Immature natural killer cell (primary cell): ENCODE measurements at places on chromosomes 2 and 18.

DNA sequence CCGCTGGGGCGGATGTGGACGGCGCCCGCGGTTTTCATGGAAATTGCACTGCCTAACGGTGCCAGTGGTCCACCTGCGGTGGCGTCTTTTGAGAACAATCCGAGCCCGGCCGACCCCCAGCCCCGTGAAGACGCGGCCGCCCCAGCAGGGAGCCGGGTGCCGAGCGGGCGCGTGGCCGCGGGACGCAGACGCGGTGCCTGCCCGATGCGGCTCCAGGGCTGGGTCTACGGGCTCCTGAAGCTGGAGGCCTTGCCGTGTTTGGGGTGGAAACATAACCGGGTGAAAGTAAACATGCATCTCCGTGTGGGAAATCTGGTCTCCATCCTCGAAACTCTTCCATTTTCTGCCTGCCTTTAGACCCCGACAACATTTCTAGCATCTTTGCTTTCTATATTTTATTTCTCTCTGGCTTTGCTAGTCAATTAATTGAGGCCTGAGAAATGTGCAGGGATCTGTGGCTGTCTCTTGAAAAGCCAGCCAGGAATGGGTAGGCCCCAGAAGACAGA lies 572 bp downstream of the INPP4A start:
- no peak for DNase-seq

DNA sequence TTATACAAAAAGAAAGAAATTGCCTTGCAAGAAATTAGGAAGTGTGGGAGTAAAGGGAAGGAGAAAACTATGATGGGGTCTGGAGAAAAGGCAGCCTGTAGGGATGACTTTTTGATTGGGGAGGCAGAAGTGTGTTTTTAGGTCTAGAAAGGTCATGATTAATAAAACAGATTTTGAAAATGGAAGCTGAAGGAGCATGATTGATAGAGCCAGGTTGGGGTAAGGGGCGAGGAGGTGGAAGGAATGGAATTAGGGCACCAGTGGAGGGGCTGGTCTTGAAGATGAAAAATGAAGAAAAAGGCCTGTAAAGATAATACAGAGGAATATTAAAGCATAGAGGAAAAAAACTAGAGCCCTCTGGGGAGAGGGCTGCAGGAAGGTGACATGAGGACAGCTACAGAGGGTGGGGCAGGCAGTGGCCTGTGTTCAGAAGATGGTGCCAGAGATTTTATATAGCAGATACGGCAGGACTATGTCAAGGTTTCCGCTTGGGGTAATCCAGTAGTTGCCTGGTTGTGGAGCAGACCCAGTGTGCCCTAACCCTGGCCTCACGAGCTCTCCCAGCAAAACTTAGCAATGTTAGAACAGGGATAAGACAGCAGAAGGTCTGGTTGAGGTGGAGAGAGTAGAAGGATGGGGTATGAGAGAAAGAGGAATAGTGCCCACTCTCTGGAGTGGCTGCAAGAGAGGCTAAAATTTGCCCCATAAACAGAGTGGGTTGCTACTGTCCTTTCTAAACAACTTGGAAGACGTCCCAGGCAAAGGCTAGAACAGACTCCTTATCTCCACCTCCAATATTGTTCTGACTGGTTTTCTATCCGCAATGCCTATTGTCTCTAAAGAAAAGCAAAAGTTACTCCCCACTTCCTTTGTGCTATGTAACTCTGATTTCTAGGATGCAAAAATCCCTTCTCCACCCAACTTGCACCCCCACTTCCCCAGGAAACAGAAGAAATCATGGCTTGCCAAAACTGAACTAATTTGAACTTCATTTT lies 287.3 kb downstream of the AGPS start:
- DNase-seq, result no peak

DNA sequence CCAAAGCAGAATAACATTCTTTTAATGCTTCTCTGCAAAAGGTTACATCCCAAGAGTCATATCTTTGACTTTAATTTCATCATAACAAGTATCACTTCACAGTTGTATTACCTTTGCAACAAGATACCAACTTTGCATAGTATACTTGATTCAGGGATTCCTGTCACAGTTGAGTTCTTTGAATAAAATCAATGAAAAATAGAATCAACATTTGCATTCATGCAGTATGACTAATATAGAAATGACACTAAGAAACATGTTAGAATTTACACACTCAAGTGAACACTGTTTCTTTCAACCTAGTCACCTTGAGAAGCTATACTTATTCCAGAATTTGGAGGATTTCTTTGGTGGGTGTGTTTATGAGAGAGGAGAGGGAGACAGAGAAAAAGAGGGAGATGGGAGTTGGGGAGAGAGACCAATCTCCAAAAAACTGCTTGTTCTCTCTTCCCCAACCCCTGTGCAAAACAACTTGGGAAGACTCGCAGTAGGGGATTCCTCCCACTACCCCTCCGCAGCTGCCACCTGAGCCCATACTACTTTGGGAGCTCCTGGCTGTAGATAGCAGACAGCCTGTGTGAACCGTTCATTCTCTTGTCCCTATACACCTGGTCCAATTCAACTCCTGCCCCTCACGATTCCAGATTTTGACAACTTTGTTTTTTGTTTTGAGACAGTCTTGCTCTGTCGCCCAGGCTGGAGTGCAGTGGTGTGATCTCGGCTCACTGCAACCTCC lies 57.7 kb downstream of the PELI1 start:
- DNase-seq, result no peak

DNA sequence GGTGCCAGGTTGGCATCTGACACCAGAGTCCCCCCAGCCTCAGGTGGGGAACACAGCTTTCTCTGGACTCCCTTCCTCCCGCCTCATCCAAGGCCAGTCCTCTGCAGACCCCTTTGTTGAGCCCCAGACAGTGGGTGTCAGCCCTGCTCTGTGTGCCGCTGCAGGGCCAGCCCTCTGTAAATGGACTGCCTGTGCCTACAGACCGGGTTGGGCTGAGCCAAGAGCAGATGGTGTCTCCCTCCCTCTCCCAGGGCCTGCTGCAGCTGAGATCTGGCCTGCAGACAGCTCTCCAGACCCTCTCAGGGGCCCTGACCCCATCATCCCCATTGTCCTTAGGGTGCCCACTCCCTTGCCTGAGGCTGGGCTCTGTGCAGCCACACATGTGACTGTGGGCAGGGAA lies 160.8 kb downstream of the KLHL29 start:
- no peak for DNase-seq

DNA sequence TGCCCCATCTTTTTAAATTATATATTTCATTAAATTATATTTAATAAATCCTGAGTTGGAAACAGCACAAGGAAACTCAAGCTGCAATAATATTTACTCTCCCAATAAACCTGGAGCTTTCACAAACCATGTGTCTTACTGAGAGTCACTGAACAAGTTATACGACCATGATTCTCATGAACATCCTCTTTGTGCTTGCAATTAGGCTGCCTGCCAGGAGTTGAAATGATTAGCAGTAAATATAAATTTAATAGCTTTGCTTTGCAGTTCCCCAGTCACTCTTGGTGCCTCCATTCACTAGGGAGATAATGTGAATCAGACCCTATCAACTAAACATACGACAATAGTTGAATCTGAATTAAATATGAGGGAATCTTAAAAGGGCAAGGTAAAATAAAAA lies 905.1 kb downstream of the NRXN1 start:
- DNase-seq, result no peak

- DNase-seq, result no peak
These were observed 141.8 kb downstream of the MYO1B start for GRCh38 chr2:191386938-191387536.

DNA sequence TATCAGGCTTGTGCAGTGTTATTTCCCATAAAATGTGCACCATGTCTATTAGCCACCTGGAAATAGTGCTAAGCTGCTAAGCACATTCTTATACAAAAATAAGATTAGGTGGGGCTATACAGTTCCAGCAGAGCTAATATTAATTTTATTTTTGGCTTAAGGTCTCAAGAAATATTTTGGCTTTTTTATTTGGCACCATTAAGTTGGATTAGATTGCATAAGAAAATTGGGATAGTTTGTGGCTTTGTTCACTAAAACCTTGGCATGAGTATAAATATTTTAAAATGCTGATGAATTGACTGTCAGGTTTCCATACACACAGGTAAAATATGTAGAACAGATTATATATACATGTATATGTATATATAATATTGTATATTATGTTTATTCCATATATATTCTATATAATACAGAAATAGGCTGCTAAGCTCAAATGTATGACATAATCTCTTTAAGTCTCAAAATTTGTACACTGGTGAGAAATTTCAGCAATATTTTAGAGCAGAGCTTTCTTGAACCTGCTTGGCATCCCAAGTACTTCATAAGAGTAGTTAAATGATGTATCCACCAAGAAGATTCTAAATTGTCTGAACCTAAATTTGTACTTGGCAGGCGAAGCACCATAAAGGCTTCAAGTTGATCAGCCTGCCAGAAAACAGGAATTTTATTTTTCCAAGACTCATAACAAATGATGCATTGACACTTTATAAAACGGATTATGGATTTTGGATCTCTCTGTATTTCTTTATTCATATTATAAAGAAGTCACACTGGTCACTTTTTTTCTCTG lies 32.6 kb downstream of the CCDC102B start:
- DNase-seq, result no peak

- DNase-seq, result no peak
These were observed 2.0 kb upstream of the RALB start for GRCh38 chr2:120250640-120251039.
